Occipital lobe (tissue), 3 donors: ENCODE measurements at places on chromosomes 1 and 21.

GRCh38 chr1:236800623-236801022, 5.5 kb downstream of the MTR start:
- DNase-seq = no peak

DNA sequence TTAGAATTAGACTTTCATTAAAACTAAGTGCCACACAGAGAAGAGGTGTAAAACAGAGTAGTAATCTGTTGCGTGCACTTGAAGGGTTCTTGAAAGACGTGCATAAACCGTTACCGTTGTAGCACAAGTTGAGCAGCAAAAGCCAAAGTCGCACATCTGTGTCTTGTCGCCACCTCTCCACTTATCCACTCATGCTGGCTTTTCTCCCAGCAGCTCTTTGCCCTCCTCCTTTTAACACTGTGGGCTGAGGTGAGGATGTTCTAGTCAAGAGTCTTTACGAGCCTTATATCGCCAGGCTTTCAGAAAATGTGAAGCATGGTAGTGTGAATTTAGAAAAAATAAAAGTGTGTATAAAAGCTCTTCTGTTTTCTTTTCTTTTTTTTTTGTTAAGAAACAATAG, 48.0 kb downstream of the NR5A2 start:
- no peak for DNase-seq

DNA sequence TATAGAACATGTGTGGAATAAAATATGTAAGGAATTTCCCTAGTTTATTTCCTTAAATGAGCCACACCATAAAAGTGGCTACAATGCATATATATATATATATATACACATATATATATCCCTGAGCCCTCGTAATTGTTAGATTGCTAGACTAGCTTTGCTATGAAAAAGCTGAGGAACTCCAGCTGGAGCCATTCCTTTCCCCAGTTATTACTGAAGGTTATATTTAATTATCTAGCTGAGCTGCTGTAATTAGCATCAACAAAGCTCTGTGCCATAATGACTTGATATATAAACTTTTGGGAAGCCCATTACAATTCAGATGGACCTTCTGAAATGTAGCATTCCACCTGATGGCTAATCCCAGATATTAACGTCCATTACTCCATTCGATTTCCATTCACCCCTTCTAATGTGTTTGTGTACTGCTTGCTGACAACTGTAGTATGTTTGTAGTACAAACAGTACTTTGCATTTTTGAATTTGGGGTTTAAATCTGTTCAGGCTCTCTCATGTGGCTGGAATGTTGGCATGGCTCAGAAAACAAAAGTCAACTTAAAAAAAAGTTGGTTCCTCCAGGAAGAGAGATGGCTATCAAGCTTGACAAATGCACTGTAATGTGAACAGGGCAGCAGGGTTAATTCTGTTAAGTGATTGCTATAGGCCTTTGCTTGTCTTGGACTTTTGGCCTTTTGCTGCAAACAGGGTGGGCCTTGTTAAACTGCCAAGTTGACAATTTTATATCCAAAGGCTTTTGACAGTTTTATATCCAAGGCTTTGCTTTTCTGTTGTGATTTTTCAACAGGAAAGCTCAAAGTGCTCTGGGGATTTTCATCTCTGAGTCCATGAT, 170.0 kb downstream of the LTN1 start:
- DNase-seq = no peak

DNA sequence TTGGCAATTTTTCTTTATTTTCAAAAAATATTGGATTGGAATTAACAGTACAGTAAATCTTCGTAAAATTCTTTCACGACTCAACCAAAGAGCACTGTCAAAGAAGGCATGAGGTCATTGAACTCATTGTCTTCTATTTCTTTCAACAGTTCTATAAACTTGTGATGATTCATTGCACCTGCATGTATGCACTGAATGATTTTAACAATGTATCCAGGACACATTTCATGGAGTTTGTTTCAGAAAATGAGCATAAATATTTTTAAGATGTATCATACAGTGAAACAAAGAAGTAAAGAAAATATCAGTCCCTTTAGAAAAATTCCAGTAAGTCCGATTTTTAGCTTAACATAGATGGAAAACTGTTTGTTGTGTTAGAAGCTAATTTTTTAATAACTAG, 33.6 kb upstream of the CD34 start:
- no peak for DNase-seq

DNA sequence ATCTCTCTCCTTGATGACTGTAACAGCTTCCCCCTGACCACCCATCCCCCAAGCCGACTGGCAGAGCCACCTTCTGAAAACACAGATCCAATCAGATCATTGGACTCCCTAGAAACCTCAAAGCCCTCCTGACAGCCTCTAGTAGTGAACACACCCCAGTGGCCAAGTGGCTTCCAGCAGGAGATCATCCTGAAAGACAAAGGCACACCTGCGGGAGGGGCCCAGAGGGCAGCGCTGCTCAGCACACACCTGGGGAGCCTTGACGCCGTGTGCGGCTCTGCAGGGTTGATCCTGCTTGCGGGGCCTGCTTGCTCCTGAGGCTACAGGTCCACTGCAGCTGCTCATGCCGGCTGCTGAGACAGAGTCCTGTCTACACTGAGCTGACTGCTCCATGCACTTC, 41.5 kb downstream of the SLC66A1 start:
- DNase-seq = no peak

DNA sequence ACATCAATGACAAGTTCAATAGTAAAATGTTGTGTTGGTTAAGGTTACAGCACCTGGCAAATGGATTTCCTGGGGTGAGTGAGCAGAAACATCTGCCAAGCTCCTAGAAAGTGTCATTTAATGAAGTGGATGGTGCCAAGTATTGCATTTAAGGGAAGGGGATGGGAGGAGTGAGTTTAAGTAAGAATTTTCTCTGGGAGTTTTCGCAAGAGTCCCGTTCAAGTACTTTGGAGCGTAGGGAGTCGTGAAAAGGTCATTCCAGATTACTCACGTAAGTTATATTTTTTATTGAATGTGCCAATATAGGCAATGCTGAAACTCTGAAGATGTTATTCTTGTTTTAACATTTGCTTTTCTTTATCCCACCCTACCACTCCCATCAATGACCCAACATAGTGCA, 117.4 kb upstream of the RAB3GAP2 start:
- DNase-seq = no peak

- no peak for DNase-seq
These were observed 18.8 kb downstream of the PKNOX1 start for GRCh38 chr21:42993051-42993712.

DNA sequence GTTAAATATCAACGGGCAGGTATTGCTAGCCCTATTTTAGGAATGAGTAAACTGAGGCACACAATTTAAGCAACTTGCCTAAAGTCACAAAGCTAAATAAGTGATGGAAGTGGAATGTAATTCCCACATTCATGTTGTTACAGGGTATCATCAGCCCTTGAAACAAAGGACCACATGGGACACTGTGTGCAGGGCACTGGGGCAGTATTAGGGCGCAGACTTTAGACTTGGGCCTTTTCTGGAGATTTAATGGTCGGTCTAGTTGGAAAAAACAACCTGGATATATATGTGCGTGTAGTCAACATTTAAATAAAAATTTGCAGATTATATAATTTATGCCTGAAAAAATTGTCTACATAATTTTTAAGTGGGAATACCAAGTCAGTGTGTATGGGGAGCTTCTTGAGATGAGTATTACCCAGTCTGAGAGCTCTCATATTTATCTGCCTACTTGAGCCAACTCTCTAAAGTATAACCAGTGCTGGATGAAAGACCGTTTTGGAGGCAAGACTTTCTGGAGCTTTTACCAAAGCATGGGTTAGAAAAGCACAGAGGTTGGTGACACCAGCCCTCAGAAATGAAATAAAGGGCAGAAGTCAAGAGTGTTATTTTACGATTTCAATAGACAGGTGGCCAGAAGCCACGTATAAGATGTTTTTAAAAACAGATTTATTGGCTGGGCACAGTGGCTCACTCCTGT, 1.6 kb downstream of the KDM1A start:
- DNase-seq = no peak

GRCh38 chr1:110307239-110307974, 31.8 kb upstream of the RBM15 start:
- no peak for DNase-seq

DNA sequence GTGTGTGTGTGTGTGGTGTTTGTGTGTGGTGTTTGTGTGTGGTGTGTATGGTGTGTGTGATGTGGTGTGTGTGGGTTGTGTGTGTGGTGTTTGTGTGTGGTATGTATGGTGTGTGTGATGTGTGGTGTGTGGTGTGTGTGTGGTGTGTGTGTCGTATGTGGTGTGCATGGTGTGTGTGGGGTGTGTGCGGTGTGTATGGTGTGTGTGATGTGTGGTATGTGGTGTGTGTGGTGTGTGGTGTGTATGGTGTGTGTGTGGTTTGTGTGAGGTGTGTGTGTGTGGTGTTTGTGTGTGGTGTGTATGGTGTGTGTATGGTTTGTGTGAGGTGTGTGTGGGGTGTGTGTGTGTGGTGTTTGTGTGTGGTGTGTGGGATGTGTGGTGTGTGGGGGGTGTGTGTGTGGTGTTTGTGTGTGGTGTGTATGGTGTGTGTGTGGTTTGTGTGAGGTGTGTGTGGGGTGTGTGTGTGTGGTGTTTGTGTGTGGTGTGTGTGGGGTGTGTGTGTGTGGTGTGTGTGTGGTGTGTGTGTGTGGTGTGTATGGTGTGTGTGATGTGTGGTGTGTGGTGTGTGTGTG, 106.2 kb upstream of the ADAR start:
- no peak for DNase-seq

- DNase-seq = no peak
These were observed 76.3 kb downstream of the MORN1 start for GRCh38 chr1:2314803-2315673.

GRCh38 chr1:185938396-185938795, 204.2 kb downstream of the HMCN1 start:
- no peak for DNase-seq

DNA sequence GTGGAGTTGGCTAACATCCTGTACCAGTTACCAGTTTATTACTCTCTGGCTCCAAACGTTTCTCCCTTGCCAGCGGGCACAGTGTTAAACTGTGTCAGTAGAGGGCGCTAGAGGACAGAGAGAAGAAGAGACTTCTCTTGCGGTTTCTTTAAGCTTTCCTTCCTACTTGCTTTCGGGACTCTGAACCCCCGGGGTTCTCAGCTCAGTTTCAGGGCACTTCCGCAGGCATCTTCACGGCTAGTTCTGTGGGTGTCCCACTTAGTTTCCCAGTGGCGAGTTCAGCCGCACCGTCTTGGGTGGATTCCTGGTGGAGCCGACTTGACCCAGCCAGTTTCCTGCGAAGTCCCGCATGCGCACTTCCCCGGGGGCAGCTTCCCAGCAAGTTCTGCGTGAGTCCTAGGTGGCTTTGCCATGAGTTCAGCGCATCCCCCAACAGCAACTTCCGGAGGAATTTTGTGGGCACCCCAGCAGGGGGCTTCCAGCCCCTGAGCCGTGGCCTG, 37.9 kb upstream of the BTG2 start:
- peak; percentile 76 for DNase-seq

DNA sequence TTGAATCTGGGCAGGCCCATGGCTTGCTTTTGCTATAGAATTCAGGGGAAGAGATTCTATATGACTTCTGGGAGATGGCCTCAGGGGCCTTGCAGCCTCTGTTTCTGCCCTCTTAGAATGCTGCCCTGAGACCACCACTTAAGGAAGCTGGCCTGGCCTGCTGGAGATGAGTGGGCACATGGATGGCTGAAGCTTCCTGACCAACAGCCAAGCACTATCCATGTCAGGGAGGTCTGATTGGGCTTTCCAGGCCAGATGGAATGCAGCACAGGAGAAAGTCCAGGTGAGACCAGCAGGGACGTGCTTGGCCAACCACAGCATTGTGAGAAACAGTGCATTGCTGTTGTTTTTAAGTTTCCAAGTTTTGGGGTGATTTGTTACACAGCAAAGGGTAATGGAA, 308.1 kb downstream of the PTPRU start:
- no peak for DNase-seq

DNA sequence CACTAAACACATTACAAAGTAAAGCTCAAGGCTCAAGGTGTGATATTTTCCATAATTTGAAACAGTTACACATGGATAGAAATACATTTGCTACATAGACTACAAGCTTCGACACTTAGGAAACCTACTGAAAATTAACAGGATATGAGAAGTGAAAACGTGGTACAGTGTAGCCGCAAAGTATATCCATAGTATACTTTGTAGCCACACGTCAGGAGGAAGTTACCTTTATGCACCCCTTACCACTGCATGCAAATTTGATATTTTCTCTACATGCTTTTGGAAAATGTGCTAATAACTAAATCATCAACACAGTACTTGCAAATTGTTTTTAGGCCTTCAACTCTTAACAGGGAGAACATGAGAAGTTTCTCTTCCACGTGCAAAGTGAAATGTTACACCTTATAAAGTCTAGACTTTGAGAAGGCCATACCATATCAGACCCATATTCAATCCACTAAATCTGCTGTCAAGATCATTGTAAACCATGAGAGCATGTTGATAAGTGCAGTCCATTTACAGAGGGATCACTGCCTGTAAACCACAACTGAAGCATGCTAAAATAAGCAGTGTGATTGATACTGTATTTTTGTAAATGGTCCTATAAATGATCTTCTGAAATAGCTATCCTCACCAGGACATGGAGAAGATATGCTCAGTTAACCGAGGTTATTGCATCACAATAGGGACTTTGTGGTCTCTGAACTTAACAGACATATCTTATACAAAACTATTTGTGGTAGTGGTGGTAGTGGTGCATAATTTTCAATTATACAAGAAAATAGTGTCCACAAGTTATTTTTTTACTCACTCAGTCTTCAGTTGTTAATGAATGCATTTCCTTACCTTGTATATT, 64.7 kb downstream of the VAV3 start:
- no peak for DNase-seq

DNA sequence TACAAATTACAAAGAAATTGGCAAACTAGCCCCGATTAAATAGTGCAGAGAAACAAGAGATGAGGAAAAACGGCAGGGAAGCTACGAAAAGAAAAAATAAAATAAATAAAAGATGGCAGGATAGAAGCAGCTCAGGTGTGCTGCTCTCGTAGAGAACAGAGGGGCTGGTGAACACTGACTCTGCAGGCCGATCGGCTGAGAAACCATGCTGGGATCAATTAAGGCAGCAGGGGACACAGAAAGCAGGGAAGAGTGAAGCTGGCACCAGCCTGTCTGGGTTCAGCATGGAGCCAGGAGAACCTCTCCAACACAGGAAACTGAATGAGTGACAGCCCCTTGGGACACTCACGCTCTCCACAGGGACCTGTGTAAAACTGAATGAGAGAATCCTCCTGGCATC, 39.5 kb upstream of the TMPRSS15 start:
- DNase-seq = no peak

DNA sequence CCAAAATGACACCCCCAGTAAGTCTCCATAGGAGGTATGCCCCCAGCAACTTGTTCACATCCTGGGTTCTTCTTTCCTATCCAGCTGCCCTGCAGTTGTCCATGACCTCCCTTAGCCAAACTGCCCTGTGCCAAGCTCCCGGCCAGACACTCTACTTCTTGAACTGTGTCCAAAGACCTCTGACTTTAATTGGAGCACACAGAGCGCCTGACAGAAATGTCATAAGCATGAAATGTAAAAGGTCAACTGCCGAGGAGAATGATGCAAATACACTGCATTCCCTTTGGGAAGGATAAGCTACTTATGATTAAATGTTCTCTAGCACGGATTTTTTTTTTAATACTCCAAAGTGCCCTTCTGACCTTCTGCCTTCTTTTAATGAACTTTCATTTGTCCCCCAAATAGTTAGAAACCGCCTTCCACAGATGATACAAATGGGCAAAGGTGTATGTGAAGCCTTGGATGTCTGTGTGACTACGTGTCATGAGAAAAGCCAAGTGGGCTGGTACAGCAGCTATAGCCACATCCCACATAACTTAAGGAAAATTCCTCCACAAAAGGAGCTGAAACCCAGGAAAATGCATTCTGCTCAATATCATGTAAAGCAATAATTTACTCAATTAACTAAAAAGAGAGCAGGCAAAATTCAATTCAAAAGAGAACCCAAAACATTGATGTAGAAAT, 26.8 kb downstream of the PALMD start:
- DNase-seq = no peak
